ENCODE measurements at places on chromosomes 2 and 18. TPM values are rescaled to one million over a fixed set of nuclear protein-coding genes. Genes with fewer than 3 reads are reported as not detected.

Gene KCNG2
- not detected for total RNA-seq

DNA sequence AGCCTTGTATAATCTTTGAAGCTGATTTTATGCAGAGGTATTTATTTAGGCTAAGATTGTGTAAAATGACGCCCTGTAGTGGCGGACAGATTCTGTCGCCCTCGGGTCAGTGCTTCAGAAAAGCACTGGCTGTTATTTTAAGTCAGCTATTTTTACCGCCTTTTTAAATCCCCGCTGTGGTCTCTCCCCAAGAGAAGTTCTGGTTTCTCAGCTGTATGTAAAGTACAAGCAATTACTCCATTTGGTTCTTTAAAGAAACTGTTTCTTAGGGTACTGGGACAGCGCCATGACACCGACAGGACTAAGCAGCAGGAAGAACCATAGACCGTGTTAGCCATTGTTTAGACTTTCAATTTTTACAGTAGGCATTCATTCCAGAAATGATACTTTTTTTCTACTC, 65.0 kb downstream of the UGGT1 start:
- no peak for DNase-seq

DNA sequence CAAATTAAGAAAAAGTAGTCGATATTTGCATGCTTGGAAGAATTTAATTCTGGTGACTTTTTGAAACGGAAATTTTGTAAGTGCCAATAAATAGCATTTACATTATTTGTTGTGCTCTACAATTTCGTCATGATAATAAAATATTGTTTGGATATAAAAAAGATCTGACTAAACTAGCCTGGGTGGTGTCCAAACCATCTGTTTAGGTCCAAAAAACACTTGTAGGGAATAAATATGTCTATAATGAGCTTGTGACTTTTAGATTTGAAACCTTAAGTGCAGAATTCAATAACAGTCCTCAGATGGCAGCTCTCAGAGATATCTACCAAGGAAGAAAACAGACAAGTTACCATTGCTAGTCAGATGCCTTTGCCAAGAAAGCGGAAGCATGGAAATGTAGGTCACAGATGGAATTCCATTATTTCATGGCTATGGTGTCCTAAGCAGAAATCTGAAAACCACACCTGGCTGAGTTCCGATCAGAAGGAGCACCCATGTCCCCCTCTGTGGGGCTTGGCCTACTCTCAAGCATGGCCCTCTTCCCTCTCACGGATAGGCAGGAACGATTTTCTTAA, 731.1 kb downstream of the RNF144A start:
- DNase-seq = no peak

Gene FKBP7
- total RNA-seq = 32.6 TPM

Gene SKOR2
- total RNA-seq = not detected

GRCh38 chr2:118186110-118186857, 98.0 kb downstream of the INSIG2 start:
- DNase-seq = peak; percentile 75

GRCh38 chr2:157898591-157898996, 22.5 kb upstream of the ACVR1 start:
- DNase-seq = peak; percentile 95

Gene HSPE1
- 13.3 TPM for total RNA-seq

Gene MRO
- total RNA-seq = not detected

GRCh38 chr2:17736989-17737388, 16.6 kb downstream of the SMC6 start:
- DNase-seq = peak; percentile 82

Gene L3MBTL4
- under 0.01 TPM for total RNA-seq

GRCh38 chr2:157262248-157262647, 4.7 kb downstream of the GALNT5 start:
- DNase-seq = no peak

DNA sequence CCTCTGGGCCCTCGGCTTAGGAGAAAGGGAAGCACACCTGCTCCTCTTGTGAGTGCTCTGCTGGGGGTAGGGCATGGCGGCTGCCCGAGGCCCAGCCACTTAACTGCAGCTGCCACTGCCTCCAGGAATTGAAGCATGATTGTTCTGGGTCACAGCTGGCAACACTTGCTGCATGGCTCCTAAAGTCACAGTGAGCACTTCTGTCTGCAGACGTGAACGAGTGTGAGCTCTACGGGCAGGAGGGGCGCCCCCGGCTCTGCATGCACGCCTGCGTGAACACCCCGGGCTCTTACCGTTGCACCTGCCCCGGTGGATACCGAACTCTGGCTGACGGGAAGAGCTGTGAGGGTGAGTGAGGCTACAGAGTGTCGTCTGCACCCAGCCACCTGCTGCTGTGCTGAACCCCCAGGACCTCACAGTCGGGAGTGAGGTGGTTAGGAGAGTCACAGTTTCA, 44.4 kb downstream of the FBLN7 start:
- no peak for DNase-seq

DNA sequence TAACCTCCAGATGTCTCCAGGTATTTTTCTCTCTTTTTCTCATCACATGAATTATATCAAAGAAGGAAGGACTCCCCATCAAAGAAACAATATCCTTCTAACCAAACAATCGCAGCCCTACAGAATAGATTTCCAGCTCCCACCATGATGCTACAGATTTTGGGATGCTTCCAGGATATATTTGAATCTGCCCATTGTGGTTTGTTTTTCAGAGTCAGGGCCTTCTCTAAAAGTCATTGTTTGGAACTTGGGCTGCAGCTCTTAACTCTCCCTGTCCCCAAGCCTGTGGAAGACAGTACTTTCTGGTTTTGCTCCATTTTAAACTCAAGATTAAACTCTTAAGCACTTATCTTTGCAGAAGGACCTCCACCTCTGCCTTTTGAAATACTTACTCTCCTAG, 223.2 kb downstream of the PMAIP1 start:
- DNase-seq = no peak

DNA sequence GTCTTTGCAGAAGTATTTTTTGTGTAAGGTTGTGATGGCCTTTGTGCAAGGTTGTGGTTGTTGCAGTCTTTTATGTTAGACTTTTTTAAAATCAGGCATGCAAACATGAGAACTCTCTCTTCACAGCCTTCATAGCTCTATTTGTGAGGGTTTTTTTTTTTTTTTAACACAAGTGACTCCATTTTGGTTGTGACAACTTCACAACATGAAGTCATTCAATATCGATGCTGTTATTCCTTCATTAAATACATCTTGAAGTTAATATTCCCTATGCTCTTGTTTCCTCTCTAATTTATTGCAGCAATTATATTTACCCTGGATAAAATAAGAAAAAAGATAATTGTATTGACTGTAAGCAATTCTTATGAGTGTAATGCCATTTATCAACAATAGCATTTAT, 35.5 kb downstream of the DHRS9 start:
- no peak for DNase-seq

Gene CHST9
- total RNA-seq = not detected

Gene GCG
- total RNA-seq = not detected

GRCh38 chr2:233714121-233714520, 1.4 kb downstream of the UGT1A5 start:
- no peak for DNase-seq

Gene GRB14
- total RNA-seq = not detected

GRCh38 chr18:24875777-24876176, 415.3 kb downstream of the HRH4 start:
- DNase-seq = no peak

GRCh38 chr2:18398833-18399232, 161.6 kb downstream of the RDH14 start:
- DNase-seq = no peak

DNA sequence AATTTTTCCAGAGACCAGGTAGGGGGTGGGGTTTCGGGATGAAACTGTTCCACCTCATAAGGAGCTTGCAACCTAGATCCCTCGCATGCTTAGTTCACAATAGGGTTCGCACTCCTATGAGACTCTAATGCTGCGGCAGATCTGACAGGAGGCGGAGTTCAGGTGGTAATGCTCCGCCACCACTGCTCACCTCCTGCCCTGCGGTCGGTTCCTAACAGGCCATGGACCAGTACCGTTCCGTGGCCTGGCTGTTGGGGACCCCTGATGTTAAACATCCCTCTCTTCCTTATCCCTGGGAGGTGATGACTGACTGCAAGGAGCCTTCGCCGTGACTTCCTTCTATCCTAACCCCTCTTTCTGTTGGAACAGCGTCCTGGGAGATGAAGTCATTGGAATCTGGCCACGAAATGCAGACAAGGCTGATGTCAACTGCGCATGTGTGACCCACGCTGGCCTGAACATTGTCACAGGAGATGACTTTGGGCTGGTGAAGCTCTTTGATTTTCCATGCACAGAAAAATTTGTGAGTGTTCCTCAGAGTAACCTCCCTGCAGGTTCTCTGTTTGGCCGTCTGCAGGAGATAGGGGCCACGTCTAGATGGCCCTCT, 82.4 kb downstream of the RTN4 start:
- DNase-seq = no peak

Gene PLGLB1
- 0.28 TPM for total RNA-seq

Gene CCDC138
- total RNA-seq = 6.1 TPM

Gene SNTG2
- 0.56 TPM for total RNA-seq

Gene NEU4
- total RNA-seq = not detected

DNA sequence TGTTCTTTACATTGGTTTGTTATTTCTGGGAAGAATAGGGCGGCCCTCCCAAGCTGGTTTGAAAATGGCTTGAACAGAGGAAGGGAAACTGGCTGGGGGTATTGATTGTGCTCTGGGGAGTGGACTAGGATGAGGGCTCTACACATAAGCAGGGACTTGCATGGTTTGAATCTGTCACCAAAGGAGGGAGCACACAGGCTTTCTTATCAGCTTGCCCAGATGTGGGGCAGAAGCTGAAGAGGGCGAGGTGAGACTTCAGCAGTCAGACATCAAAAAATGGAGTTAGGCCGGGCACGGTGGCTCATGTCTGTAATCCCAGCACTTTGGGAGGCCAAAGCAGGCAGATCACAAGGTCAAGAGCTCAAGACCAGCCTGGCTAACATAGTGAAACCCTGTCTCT, 7.2 kb upstream of the RAB12 start:
- no peak for DNase-seq

- DNase-seq = no peak
These were observed 226.5 kb upstream of the MMADHC start for GRCh38 chr2:149814049-149814448.

DNA sequence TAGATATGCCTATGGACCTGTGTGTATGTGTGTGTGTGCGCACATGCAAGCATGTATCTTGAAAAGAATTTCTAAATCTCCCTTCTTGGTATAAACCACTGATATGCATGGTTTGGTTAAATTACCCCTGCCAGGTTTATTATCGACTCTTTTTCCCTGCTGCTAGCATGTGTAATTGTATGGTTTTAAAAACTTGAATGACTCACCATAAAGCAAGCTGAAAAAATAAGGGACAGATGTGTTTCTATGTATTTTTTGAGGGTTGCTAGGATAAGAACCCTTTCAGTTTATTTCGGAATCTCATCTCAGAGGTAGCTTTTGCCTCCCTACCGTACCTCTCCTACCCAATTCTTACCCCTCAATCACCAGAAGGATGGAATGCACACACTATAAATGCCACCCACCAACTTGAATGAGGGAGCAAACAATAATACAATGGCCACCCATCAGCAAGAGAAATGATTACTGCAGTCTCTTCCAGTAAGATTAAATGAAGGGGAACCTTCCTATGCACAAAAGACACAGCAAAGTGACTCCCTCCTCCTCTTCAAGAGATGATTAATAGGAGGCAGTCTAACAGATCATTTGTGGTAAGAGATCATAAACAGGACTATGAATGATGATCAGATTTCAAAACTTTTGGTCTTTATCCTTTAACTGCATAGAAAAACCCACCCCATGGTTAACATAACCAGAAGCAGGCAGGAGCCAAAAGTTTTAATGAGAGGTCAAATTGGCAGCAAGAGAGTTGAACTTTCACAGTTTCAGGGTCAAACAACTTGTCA, 357.2 kb downstream of the SATB2 start:
- peak; percentile 31 for DNase-seq

DNA sequence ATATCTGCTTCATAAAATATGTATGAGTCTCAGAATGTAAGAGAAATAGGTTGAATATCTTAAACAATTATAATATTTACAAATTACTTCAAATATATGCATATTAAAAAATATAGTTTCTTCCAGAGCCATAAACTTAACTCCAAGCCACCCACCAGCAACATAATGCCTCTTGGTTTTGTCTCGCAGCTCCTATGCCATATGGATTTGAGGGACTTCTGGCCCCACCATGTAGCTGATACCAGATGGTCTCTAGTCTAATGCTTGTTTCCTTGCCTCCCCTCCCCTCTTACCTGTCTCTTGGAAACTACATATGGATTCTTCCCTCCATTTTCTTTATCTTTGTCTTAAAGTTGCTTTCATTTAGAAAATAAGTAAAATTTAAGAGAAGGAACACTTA, 114.3 kb downstream of the GCA start:
- no peak for DNase-seq

GRCh38 chr2:141348481-141348880, 782.3 kb downstream of the LRP1B start:
- DNase-seq = peak; percentile 78

- no peak for DNase-seq
These were observed 6.8 kb upstream of the GAL3ST2 start for GRCh38 chr2:241769819-241770184.

Gene SH2D6
- total RNA-seq = 0.36 TPM

Gene IL36RN
- not detected for total RNA-seq

All from IMR-90 (cell line).